HTR-8/SVneo (cell line): ENCODE measurements at places on chromosomes 11 and 22.

DNA sequence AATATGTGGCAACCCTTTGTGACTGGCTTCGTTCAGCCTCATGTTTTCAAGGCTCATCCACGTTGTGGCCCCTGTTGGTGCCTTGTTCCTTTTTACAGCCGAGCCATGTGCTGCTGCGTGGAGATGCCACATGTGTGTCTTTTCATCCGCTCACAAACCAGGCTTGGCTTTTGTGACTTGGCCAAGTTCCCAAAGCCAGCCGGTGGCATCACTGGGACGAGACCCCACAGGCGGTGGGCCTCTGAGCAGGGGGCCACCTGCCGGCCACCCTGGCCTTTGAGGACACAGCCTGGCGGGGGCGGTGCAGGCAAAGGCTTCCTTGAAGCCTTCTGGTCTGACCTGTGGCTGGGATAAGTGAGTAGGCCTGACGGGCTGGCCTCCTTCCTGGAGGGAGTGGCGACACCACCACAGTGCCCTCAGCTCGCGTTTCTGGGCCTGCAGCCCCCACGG is 10.5 kb downstream of the GRK2 start:
- DNase-seq, result no peak

DNA sequence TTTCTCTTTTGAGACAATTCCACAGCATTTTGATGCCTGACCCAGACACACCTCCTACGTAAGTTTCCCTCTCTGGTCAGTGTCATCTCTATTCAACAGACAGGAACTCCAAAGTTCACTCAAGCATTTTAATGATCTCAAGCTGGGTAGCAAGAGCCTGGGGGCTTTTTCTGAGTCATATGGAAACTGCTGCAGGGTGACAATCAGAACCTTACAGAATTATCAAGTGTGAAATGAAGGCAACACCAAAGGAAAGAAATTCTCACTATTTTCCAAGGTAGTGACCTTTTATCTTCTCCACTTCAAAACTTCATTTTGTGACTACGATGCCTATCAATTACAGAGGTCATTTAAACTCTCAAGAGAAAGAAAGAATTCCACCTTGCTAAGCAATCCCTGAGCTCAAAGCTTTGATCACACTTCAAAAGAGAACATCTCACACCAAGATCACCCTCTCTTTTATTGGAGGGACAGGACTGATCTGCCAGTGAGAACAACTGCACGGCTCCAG is 229.0 kb upstream of the ZC3H12C start:
- no peak for DNase-seq

- no peak for DNase-seq
These were observed 16.3 kb downstream of the IFT27 start for GRCh38 chr22:36759481-36760159.

DNA sequence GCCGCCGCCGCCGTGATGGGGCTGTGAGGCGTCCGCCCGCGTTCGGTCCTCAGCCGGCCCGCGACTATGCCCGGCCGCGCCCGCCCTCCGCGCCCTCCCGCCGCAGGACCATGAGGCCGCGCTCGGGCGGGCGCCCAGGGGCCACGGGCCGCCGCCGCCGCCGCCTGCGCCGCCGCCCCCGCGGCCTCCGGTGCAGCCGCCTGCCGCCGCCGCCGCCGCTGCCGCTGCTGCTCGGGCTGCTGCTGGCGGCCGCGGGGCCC is 215 bp downstream of the ZNRF3 start:
- DNase-seq, result no peak

- no peak for DNase-seq
These were observed 13.2 kb upstream of the TSKU start for GRCh38 chr11:76769645-76770586.

- no peak for DNase-seq
These were observed 868 bp upstream of the MYEOV start for GRCh38 chr11:69293087-69293486.

DNA sequence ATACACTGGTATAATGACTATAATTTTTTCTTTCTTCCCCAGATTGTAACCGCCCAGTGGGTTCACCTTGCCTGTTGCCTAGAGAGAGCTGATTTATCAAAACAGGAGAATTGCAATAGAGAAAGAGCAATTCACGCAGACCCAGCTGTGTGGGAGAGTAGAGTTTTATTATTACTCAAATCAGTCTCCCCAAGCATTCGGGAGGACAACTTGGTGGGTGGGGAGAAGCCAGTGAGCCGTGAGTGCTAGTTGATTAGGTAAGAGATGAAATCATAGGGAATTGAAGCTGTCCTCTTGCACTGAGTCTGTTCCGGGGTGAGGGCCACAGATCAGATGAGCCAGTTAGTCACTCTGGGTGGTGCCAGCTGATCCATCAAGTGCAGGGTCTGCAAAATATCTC is 73.2 kb downstream of the SLC35F2 start:
- DNase-seq, result no peak

DNA sequence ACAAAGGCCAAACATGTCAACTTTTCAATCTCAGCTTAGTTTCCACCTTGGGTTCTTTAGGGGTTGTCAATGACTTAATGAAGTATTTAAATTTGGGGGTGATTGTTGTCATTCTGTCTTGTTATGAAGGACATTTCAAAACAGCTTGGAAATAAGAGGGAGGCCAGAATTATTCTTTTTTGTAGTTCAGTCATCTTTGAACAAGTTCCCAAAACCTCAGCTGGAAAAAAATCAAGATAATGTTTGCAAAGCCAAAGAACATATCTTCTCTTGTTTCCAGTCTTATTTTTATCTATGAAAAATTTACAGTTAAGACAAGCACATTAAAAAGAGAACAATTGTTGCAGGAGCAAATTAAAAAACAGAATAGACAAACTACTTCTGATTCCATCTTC is 612.8 kb downstream of the INSC start:
- DNase-seq, result no peak

DNA sequence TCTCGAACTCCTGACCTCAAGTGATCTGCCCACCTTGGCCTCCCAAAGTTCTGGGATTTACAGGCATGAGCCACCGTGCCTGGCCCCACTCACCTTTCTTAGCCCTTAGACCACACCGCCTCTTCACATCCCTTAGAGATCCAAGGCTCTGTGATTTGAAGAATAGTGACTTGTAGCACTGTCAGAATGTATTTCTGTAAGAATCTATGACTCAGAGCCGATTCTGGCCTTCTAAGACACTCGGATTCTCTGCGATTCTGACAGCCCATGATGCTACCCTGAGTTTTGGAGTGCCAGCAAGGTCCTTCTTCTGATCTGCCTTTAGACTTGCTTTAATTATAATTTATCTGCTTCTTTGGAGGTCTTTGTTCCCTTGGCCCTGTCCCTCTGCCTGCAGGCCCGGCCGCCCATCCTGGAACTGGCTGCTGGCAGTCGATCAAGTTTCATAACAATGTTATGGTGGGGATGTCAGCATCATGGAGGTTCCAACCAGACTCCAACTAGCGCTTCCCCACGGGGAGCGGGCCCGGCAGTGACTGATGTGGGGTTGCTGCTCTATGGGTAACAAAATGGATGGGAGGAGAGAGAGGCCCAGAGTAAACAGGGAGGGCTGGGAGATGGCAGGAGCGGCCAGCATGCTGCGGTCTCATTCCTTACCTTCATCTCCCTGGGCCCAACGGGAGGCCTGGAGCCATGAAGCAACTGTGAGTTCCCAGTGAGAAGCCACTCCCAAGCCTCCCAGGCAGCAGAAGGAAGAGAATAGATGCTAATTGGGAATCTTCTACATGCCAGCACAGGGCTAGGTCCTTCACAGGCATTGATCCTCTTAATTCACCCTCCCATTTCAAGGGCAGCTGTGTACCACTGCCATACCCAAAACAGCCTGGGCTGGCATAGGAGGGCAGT is 55.7 kb upstream of the RASD2 start:
- no peak for DNase-seq

GRCh38 chr22:19615867-19616581 is 91.8 kb upstream of the CLDN5 start:
- DNase-seq, result no peak

- DNase-seq, result no peak
These were observed 20.8 kb downstream of the TIMP3 start for GRCh38 chr22:32822179-32822877.

DNA sequence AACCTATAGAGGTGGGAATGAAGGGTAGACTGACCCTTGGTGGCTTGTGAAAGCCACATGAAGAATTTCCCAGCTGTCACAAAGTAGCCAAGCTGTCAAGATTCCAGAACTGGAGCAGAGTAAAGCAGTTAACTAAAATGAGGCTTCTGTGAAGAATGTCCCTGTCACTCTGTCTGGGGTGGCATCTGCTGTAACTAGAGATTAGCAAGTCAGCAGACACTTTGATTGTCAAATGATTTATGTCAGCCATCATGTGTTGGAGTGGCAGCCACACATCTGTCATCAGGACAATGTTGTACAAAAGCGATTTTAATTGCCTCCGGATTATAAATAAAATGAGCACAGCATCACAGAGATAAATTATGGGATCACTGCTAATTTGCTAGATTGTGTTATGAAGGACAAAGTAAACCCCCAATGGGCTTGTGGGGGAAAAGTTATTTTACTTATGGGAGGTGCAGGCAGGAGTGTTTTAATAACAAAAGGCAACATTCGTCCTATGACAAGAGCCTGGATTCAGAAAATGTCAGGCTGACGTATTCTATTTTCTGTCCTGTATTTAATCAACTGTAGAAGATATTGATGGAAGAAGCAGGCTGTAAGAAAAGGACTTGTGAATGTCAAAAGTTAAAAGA is 270.9 kb downstream of the FAM181B start:
- no peak for DNase-seq

- DNase-seq, result no peak
These were observed 14.3 kb upstream of the P2RY2 start for GRCh38 chr11:73203790-73204189.

DNA sequence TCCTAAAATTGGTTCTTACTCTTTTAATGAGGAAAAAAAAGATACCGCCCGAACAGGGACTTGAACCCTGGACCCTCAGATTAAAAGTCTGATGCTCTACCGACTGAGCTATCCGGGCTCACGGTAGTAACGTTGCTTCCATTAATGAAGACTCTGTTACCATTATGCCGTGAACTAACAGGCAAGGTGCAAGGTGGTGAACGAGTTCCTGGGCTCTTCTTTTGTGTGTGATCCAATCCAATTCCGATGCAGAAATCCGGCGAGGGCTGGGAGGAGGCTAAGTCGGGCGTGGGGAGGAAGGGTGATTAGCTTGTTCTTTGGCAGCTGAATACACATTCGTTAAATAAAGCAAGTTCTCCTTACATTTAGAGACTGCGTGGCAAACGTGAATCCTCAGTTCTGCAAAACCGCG is 49.0 kb downstream of the OR4D9 start:
- no peak for DNase-seq

GRCh38 chr11:27807596-27807995 is 107.3 kb upstream of the BDNF start:
- DNase-seq, result no peak

DNA sequence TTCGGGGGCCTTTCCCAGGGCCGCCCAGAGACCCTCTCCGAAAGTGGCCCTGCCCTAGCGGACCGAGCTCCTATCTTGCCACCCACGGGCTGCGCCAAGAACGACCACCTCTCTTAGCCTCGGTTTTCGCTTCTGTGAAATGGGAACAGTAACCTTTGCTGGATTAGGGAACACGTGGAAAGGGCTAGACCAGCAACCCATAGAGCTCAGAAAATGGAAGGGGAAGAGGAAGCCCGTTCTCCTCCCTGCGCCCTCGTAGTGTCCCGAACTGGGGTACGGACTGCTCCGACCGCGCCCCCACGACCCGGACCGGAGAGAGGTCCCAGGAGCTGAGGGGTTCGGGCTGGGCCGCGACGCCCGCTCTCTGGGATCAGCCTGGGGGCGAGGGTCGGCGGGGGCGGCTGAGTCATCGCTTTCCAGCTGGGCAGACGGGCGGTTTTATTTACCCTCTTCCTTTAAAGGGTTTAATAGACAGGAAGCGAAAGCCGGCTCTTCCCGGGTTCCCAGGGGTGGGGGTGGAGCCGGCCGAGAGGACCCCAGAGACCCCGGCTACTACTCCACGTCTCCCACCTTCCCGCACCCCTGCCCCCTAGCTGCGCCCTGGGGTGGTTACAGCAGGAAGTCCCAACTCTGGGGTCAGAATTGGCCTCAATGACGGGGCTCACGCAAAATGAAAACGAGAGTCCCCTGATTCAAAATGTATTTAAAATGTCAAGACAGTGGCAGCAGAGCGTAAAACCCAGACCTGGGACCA is 907 bp upstream of the PHLDA2 start:
- peak; percentile 48 for DNase-seq

DNA sequence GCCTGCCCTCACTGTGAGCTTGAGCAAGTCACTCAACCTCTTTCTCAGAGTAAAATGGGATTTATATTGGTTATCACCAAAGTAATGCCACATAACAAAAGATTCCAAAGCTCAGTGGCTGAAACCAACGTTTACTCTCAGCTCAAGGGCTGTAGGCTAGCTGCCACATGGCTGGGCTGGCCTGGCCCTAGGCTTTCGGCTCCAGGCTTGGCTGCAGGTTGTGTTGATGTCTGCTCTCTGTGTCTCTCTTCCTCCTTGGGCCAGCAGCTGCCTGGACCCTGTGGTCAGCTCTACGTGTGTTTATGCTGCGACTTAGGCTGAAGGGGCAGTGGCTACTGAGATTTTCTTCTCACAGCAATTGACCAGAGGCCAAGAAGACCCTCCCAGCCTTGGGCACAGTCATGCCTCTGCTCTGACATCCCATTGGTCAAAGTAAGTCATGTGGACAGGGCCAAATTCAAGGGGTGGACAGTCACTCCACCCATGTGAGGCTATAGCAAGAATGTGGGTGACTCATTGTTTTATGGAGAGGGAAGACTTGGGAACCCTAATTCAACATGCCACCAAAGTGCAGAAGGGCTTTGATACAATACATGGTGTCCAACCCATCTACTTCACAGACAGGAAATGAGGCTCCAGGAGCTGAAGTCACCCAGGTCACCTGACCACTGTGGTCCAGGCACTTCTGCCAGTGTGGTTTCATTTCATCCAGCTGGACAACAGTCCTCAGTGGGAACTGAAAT is 90.6 kb downstream of the TSPAN18 start:
- no peak for DNase-seq

DNA sequence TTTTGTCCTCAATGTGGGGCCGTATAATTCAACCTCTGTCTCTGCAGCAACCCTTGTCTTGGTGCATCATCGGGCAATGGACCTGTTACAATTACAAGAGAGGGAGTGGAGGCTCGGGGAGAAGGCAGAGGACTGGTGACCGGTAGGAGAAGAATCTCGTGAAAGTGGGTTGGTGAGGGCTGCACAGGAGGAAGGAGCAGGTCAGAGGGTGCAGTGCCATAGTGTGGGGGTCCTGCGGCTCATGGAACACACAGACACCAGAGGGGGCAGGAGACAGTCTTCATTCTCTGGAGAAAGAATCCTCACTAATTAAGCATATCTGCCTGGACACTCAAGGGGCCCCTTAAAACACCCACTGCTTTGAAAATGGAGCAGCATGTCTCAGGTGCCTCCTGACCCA is 174.7 kb upstream of the B3GAT1 start:
- DNase-seq, result no peak

- no peak for DNase-seq
These were observed 431 bp downstream of the SLC37A2 start for GRCh38 chr11:125063429-125064043.

DNA sequence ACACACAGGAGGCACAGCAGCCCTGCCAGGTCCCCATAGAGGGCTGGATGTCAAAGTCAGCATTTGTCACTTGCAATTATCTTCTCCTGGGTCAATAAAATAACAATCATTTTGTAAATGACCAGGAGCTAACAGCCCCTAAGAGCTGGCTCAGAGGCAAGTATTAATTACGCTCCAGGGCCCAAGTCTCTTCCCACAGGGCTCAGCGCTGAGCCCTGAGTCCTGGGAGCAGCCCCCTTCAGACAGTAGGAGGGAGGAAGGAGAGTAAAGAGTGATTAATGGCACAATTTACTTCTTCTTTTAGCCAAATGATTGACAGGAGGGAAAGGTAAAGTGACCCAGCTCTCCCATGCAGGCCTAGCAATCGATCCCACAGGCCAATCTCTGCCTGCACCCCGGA is 99.0 kb upstream of the DRD2 start:
- DNase-seq, result no peak
